ENCODE measurements at places on chromosomes 16 and 17. TPM values are rescaled to one million over a fixed set of nuclear protein-coding genes. Genes with fewer than 3 reads are reported as not detected.

The WNT9B gene
- total RNA-seq, result 2.0 TPM

The ABCA3 gene
- total RNA-seq, result 19.8 TPM

- DNase-seq, result no peak
Measured at GRCh38 chr16:85064186-85064585, 36.6 kb downstream of the KIAA0513 start.

- DNase-seq, result no peak
Measured at GRCh38 chr17:48254896-48255295, 147.3 kb downstream of the SNX11 start.

DNA sequence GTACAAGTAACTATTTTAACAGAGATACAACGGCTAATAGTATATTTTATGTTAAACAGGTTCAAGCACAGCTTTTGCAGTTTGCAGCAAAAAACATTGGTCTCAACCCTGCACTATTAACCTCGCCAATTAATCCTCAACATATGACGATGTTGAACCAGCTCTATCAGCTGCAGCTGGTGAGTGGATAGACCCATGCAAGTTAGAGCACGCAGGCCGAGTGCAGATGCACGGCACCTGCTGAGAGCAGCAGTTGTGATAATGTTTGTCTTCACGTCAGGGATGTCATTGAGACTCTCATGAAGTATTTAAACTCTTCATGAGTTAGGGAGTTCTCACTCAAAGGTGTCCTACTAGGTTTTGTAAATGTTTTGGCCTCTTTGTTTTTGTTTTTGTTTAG is 45.6 kb downstream of the TMC6 start:
- no peak for DNase-seq

GRCh38 chr16:23020084-23020483 is 129.2 kb downstream of the USP31 start:
- DNase-seq, result no peak

- DNase-seq, result no peak
Measured at GRCh38 chr16:52499060-52499440, 47.9 kb downstream of the TOX3 start.

GRCh38 chr17:3989041-3989886 is 25.0 kb upstream of the ATP2A3 start:
- no peak for DNase-seq

GRCh38 chr17:3526491-3526890 is 31.1 kb downstream of the TRPV3 start:
- DNase-seq, result no peak

The PIGQ gene
- total RNA-seq, result 37.4 TPM

The LRRC75A gene
- 44.2 TPM for total RNA-seq

The ST6GALNAC2 gene
- total RNA-seq, result 6.8 TPM

DNA sequence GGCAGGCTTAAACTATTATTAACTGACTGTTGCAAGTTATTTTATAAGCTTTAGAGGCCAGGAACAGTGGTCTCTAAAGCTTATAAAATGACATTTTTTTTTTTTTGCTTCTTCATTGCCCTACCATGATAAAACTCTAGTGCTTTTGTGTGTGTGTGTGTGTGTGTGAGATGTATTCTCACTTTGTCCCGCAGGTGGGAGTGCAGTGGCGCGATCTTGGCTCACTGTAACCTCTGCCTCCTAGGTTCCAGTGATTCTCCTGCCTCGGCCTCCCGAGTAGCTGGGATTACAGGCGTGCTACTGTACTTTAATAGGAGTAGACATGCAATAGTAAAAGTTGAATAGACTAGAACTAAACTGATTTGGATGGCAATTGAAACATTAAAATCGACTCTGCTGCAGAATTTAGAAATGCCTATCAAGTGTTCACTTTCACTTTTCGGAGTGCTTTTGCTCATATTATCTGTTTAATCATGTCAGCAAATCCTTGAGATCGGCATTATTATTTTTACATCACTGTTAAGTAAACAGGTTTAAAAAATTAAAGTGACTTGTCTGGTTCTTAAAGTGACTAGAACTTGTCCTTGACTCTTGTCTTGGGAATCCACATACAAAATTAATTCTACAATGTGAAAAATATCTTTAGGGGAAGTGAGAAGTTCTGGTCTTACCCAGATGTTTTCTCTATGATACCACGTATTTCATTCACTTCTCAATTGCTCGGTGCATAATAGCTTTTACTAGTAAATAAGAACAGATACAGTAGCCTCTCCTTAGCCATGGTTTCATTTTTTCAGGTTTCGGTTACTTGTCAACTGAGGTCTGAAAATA is 8.4 kb upstream of the PCTP start:
- no peak for DNase-seq

GRCh38 chr17:63308272-63308671 is 137.8 kb downstream of the CYB561 start:
- DNase-seq, result no peak

- no peak for DNase-seq
Measured at GRCh38 chr16:69240331-69240730, 53.4 kb downstream of the SNTB2 start.

The GRIN2C gene
- total RNA-seq, result 2.6 TPM

GRCh38 chr17:28252436-28252835 is 66.6 kb upstream of the TMEM97 start:
- DNase-seq, result no peak

- no peak for DNase-seq
Measured at GRCh38 chr17:49588726-49589576, 13.3 kb downstream of the NXPH3 start.

The HIC1 gene
- 61.8 TPM for total RNA-seq

DNA sequence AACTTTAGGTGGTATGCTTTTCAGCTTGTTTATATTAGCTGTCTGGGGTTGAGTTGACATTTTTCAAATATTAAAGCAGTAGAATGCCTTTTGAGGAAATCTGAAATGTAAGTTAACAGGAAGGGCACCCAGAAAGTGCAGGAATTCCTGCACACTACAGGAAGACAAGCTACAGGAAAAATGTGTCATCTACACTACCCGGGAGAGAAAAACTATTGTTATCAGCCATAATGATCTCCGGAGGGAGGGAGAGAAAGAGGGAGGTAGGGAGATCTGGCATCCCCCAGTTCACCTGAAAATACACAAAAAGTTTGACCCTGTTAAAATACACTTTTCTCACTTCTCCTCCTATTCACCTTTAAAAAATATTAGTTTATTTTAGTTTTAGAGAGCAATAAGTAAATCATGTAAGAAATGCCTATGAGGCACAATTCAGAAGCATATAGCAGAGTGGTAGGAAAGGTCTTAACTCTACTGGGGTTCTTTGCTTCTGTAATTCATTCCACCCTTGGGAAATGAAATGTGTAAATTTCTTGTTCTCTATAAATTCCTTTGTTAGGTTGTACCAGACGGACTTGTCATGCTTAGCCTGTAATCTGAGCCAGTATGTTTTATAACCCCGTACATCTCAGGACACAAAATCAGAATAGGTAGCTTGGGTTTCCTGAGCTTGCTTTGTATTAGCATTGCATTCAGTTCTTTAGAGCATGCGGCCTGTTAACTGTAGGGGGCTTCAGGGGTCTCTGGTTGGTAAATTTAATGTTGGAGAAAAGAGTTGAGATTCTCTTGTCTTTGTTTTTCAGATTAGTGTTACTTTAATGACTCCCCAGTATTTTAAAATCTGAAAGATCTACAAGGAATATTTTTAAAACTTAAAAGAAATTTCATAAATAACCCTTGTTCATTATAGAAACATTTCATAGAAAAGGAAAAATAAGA is 3.3 kb downstream of the MAP2K6 start:
- no peak for DNase-seq

DNA sequence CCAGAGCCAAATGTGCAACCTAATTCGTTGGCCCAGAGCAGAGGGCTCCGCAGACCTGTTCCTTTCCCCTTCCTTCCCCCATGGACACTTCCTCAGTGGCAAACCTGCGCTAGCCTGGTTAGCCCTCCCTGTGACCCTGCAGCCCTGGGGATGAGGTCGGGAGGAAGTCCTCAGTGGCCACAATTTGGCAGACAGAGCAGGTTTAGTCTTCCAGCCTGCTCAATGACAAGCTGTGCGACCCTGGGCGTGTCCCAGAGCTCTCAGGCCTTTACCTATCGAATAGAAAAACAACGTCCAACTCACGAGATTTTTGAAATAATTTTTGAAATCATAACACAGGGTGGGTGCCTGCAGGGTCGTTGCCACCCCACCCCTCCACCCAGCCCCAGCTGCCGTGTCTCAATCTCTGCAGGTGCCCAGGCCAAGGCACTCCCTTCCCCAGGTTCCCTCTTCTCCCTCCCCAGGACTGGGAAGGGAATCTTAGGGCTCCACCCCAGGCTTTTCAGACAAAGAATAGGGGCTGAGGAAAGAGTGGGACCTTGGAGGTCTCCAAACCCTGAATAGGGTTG is 1.4 kb downstream of the HBM start:
- DNase-seq, result no peak

DNA sequence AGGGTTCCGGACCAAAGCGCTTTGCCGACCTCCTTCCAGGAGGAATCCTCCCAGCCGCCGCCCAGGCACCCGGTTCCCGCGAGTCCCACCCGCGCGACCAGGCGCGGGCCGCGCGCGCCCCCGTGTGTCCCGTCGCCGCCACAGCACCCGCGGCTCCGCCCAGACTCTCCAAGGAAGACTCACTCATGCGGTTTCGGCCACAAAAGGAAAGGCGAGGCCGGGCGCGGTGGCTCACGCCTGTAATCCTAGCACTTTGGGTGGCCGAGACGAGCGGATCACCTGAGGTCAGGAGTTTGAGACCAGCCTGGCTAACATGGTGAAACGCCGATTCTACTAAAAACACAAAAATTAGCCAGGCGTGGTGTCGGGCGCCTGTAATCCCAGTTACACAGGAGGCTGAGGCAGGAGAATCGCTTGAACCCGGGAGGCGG is 3.5 kb upstream of the PKMYT1 start:
- DNase-seq, result peak; percentile 80

- DNase-seq, result no peak
Measured at GRCh38 chr17:45973946-45974859, 24.8 kb upstream of the STH start.

The CLCN7 gene
- 243 TPM for total RNA-seq

The CBLN1 gene
- total RNA-seq, result not detected

- peak; percentile 76 for DNase-seq
Measured at GRCh38 chr17:7650509-7651096, at the start of gene ATP1B2. TSS of gene ATP1B2 (plus strand) at chr17:7650926. CDS start at chr17:7651519, 593 bp downstream.

DNA sequence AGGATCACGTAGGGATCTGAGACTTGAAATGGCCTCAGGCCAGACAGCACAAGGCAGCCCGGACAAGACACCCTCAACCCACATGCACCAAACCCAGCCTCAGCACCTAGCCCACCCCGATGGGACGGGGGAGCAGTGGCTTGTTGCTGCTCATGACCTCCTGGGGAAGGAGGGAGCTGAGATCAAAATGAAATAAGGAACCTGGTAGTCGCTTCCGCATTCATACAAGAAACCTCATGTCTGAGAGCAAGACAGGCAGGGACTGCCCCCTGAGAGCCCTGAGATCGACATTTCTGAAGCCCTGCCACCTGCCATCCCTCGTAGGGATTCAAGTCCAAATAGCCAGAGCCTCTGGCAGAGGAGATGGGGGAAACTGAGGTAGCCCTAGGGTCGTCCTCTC is 5.7 kb upstream of the CEP131 start:
- no peak for DNase-seq

DNA sequence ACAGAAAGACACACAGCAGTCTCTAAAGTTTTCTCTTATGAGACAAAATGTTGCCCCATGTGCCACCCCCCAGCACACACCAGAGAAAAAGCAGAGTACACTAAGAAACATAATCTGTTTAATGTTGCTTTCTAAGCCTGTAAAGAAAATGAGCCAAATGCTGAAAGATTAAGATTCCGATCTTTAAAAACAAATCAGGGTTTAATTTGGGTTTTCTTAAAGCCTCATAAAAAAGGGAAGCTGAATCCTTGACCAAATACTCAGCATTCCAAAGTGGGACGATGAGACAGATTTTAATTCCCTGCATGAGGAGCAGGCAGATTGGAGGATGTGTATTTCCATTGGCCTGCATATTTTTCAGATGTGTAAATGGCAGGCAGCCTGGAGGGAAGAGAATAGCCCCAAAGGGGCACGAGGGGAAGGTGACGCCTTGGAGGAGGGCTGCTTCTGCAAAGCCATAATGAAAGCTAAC is 118.4 kb downstream of the COPRS start:
- DNase-seq, result no peak

GRCh38 chr16:4021070-4021779 is 95.0 kb downstream of the ADCY9 start:
- DNase-seq, result no peak

The KRTAP9-8 gene
- not detected for total RNA-seq

DNA sequence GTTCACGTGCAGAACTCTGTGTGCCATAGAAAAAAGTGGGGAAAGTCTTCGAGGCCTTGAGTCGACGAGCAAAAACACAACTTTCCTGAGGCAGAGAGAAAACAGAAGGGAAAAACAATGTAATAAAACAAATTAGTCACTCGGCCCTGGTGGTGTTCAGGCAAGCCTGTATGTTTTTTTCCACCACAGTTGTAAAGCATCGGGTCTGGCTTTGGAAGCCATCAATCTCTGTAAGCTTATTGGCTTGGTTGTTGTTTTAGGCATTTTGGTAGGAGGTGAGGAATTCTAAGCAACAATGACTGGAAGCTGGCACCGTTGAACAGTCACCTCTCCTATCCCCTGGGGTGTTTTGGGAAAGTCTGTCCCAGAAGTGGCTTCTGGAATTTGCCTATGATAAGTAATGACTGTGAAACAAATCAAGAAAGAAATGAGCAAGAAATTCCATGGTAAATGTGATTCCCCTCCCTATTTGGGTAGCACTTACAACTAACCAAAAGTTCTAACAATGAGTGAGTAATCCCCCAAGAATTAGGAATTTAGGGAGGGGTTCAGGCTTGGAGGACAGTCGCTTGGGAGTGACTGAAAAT is 2.8 kb downstream of the CDH13 start:
- no peak for DNase-seq

GRCh38 chr16:10878644-10879501 is 1.9 kb downstream of the CIITA start:
- peak; percentile 75 for DNase-seq

Measured in adrenal gland (tissue), 19 donors.